ENCODE measurements at places on chromosomes 11 and 22.

- peak; percentile 41 for ATAC-seq
- H3K27me3 ChIP-seq, result no peaks in the 10 kb centered on the region
- H3K36me3 ChIP-seq, result no peaks in the 10 kb centered on the region
- peaks cover 66% of the 10 kb centered on the region for H3K4me1 ChIP-seq
- H3K27ac ChIP-seq, result peak overlapping the region; percentile 90
Observed at GRCh38 chr11:75350743-75351540, 519 bp downstream of the ARRB1 start.

- H3K27ac ChIP-seq, result no peak overlapping the region
- no peaks in the 10 kb centered on the region for H3K27me3 ChIP-seq
- no peak overlapping the region for H3K4me3 ChIP-seq
- H3K36me3 ChIP-seq, result no peaks in the 10 kb centered on the region
Observed at GRCh38 chr22:20805972-20806471, 32.1 kb downstream of the SERPIND1 start.

GRCh38 chr11:124798991-124799347, 1.2 kb downstream of the MSANTD2 start:
- ATAC-seq, result no peak
- no peaks in the 10 kb centered on the region for H3K36me3 ChIP-seq
- H3K4me1 ChIP-seq, result peaks cover 21% of the 10 kb centered on the region

GRCh38 chr11:13261591-13262061, 16.0 kb upstream of the BMAL1 start:
- no peaks in the 10 kb centered on the region for H3K36me3 ChIP-seq
- H3K4me1 ChIP-seq, result peaks cover 20% of the 10 kb centered on the region
- peak overlapping the region; percentile 78 for H3K27ac ChIP-seq
- no peak overlapping the region for H3K4me3 ChIP-seq

DNA sequence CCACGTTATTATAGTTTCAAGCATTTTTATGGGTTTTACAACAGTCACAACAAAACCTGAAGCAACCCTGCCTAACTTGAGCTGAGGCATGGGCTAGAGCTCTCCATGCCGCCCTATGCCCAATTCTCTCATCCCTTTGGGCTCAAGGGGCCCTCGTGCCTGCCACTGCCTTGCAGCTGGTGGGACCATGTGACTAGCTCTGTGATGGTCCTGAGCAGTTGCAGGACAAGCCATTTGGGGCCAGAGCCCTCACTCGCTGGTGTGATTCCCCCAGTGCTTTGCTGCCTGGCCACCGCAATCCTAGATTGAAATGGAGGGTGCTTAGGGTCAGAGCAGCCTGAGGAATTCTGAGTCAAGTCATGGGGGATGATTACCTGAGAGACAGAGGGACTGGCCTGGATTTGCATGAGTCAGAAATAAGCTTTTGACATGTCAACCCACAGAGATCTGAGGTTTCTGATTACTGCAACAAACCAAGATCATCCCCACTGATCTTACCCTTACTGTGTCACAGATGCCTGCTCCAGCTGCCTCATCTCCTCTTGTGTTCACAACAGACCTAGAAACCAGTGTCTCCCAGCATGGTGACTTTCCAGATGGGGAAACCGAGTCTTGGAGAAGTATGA, 323.7 kb downstream of the BRD1 start:
- no peak overlapping the region for H3K27ac ChIP-seq
- H3K4me1 ChIP-seq, result no peaks in the 10 kb centered on the region
- ATAC-seq, result no peak

Measured in gastroesophageal sphincter (tissue), 4 donors.